ENCODE measurements at places on chromosomes 5 and 9. TPM values are rescaled to one million over a fixed set of nuclear protein-coding genes. Genes with fewer than 3 reads are reported as not detected.
A peak's percentile ranks its signal among the peaks of the same experiment; 100 is the strongest.

DNA sequence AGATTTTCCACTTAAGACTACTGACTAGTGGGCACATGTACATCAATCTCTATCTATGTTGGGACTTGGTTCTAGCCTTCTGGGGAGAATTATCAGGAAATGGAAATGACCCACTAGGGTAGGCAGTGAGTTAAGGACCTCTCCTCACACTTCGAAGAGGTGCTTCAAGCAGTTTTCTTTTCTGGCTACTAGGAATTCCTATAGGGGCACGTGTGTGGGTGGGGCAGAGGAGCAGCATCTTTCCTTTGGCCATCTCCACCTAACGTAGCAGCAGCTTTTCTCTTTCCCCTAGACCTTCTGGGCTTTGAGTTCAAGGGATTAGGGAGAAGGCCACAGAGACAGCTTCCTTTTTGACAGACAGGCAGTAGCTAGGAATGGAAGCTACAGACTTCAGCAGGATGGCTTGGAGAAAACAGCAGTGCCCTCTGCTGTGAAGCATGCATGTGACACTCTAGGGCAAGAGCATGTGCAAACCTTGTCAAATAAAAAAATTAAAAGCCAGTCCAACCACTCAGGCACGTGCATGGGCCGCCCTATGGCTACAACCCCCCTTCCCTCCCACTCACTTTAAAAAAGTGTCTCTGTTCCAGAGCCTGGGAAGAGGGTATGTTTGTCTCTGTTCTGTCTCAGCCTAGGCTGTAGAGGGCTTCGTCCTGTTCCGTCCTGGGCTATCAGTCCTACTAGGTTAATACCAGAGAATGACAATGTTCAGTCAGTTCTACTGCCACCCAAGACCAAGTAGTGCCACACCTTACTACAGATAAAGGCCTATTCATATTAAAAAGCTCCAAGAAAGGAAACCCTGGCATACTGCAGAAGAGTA lies 8.7 kb upstream of the GFRA3 start:
- DNase-seq = peak; percentile 33

- DNase-seq = no peak
These were observed 199.0 kb downstream of the ARHGAP26 start for GRCh38 chr5:142969186-142969585.

PPP3R2 gene
- not detected for total RNA-seq

DNA sequence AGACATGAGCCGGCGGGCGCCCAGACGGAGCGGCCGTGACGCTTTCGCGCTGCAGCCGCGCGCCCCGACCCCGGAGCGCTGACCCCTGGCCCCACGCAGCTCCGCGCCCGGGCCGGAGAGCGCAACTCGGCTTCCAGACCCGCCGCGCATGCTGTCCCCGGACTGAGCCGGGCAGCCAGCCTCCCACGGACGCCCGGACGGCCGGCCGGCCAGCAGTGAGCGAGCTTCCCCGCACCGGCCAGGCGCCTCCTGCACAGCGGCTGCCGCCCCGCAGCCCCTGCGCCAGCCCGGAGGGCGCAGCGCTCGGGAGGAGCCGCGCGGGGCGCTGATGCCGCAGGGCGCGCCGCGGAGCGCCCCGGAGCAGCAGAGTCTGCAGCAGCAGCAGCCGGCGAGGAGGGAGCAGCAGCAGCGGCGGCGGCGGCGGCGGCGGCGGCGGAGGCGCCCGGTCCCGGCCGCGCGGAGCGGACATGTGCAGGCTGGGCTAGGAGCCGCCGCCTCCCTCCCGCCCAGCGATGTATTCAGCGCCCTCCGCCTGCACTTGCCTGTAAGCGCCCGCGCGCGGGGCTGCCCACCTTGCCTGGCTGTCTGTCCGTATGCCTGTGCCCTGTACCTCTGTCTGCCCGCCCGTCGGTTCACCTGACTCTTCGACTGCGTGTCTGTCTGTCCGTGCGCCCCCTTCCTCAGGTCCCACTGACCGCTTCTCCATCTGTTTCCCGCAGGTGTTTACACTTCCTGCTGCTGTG lies 412 bp downstream of the FGF18 start:
- DNase-seq = peak; percentile 61

GRCh38 chr5:57805170-57805569 lies 322.6 kb upstream of the ACTBL2 start:
- DNase-seq = no peak

SLC31A1 gene
- 9.9 TPM for total RNA-seq

- DNase-seq = peak; percentile 65
These were observed 567 bp upstream of the SPIN1 start for GRCh38 chr9:88387552-88388202.

DNA sequence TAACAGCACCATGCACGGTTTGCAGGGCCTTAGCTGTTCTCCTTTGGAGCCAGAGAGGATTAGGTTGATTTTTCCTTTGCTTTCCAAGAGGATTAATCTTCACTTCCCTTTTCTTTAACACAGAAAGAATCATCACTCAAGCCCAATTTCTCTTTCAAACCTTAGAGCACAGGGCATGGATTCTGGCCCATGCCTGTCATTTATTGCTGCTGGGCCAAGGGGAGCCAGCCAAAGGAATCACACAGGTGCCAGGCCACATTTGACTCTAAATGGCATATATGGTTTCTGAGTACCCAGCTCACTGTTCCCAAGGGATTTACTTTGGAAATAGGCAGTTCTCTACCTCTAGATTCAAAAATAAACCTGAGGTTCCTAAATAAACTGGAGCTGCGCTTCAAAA lies 58.3 kb downstream of the FBXL7 start:
- no peak for DNase-seq

DNA sequence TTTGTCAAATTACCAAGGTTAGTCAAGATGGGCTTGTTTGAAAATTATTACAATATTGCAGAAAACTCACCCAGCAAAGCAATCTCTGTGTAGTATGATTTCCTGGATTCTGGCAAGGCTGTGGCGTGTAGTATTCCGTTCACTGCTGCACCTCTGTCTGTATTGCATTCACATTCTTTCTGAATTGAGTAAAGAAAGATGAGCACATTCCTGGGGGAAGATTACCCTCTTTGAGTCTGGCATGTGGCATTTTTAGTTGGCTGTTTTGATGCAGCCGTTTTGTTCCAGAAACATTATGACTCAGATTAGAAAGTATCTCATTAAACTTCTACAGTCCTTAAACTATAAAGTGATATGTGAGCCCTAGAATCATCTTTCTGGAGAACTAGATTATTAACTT lies 197.7 kb downstream of the TENT4A start:
- DNase-seq = no peak

AQP7 gene
- not detected for total RNA-seq

DNA sequence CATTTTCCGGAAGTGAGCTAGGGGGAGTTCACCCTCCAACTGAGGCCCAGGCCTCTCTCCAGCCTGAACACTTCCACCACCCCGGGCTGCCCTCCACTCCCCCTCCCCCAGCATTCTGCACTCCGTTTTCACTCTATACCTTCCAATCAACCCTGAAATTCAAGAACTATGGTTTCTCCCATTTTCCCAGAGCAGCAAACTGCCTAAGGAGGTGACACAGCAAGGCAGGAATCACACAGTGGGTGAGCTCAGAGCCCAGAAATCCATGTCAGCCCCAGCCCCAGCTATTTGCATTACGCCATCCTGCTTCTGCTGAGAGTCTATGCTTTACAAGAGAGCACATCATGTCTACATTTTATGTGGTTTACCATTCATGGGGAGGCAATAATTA lies 11.9 kb downstream of the MSX2 start:
- DNase-seq = no peak

AJM1 gene
- 0.11 TPM for total RNA-seq

DNA sequence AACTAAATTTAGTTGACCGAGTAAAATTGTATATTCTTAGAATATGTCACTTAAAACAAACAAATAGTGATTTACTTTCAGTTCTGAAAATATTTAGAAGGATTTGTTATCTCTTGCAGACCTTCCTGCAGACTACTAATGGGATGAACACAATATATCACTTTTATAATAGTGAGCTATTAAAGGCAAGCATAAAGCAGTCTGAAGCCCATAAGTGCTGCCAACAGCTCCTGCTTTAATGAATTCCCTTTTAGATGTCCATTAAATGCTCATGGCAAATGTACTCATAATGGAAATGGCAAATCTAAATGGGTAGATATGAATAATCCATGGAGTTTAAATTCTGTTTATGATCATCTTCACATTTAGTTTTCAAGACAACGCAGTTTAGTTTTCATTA lies 170.2 kb downstream of the RANBP17 start:
- DNase-seq = no peak

- DNase-seq = peak; percentile 81
These were observed 52.4 kb downstream of the USP20 start for GRCh38 chr9:129887334-129888292.

GRCh38 chr9:35627575-35627974 lies 9.4 kb upstream of the CD72 start:
- DNase-seq = no peak

- DNase-seq = no peak
These were observed 106.4 kb upstream of the SLC12A2 start for GRCh38 chr5:127976991-127977717.

FOXD4 gene
- total RNA-seq = 0.24 TPM

GRCh38 chr5:167525004-167525403 lies 766.4 kb upstream of the WWC1 start:
- no peak for DNase-seq

DNA sequence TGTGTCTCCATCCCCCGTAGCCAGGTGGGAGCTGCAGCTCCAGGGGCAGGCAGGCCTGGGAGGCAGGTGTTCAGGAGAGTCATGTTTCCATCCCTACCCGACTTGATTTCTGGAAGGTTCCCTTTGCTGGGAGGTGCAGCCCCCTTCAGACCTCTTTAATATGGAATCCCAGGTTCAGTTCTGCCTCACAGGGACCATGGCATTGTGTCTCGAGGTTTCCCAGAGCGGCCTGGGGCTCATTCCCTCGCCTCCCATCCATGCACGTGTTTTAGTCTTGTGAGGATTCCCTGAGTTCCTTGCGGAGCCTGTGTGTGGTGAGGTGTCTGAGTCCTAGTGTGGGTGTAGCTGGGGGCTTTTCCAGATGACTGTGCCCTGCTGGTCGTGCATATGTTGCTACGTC lies 16.5 kb upstream of the AHRR start:
- no peak for DNase-seq

DNA sequence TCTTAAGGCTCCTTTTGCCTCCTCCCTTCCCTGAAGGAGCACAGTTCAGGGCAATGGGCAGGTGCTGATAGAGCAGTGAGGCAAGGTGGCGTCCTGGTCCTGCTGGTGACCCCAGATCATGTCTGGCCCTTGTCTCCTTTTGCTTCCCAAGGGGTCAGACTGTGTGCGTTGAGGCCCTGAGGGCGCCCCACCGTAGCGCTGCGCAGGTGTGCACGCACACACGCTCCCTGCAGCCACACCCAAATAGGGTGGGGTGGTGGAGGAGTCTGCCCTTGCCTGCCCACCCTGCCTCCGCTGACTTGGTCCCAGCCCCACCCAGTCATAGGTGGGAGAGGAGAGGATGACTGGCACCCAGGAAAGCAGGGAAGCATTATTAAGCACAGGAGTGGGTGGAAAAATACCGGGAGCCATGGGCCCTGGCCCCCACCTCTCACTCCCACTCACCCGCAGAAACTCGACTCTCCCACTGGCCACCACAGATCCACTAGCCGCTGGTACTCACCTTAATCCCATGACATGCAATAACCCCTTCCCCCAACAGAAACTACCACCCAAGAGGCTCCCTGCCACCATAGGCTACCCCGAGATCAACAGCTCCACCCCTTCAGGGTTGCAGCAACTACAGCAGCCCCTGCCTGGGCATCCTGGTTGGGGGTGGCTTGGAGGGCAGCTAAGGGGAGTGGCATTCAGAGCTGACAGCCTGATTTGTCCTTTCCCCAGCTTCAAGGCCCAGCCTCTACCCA lies 16.7 kb downstream of the PDLIM4 start:
- no peak for DNase-seq

GRCh38 chr9:33425128-33425533 lies 22.3 kb downstream of the AQP3 start:
- no peak for DNase-seq

GRCh38 chr9:972501-973294 lies 3.8 kb upstream of the DMRT3 start:
- no peak for DNase-seq

DNA sequence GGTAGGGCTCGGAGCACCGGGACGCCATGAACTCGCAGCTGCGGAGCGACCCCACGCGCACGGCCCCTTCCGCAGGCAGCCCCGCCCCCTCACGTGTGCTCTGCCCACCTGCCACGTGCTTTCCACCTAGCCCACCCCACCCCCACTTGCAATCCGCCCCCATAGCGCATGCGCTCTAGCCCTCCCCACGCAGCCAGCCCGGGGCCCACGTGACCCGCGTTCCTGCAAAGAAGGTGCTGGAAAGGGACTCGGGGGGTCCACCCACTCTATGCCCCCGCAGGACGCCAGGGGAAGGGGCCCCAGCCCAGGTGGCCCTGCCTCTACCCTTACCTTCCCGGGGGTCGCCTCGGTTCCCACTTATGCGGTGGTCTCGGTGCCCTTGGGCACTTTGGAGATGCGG lies at the start of gene SOHLH1:
Gene SOHLH1 (minus strand): TSS at position 42 of the 400 bp plus-strand sequence. CDS start 14 bp downstream, at position 28.
- no peak for DNase-seq

DNA sequence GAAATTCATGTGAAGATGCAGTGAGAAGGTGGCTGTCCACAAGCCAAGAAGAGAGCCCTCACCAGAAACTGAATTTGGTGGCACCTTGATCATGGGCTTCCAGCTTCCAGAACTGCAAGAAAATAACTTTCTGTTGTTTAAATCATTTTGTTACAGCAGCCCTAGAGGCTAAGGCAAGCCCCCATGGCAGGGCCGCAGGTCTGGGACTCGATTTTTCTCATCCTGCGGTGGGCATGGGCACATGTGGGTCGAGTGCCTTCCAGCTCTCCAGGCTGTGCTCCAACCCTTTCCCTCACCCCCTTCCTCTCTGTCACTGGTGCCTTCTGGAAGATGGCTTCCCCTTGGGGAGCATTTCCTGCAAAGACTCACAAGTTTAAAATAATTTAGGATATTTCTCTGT lies 40.7 kb downstream of the AHRR start:
- no peak for DNase-seq

GRCh38 chr5:79295029-79295428 lies 59.1 kb downstream of the JMY start:
- DNase-seq = no peak

- no peak for DNase-seq
These were observed 235.9 kb downstream of the FER start for GRCh38 chr5:108983461-108984092.

SPATA31D4 gene
- not detected for total RNA-seq

ST6GALNAC4 gene
- 43.5 TPM for total RNA-seq

GRCh38 chr5:176908675-176909368 lies 9.7 kb upstream of the HK3 start:
- DNase-seq = no peak

All from SJSA1 (cell line).